Activated CD8-positive, alpha-beta memory T cell treated with anti-CD3 and anti-CD28 coated beads, Interleukin-2, amount 50 U/mL, for 48 hours (primary cell): ENCODE measurements at places on chromosomes 3 and 15.

DNA sequence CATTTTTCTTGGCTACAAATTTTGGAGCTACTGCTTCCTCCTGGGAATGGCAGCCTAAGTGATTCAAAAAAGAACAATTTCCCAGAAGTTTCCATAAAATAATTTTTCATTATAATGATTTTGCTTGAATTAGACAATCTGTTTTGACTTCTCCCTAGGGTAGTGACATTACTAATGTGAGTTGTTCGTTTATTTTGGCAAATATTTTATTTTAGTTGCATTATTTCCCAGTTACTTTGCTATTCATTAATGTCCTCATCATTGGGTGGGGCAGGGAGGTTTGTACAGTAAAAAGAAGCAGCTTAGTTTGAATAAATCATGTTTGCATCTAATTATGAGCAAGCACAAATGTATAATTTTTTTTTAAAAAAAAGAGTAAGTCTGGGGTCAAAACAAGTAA is 686.6 kb downstream of the ROBO2 start:
- DNase-seq, result no peak

DNA sequence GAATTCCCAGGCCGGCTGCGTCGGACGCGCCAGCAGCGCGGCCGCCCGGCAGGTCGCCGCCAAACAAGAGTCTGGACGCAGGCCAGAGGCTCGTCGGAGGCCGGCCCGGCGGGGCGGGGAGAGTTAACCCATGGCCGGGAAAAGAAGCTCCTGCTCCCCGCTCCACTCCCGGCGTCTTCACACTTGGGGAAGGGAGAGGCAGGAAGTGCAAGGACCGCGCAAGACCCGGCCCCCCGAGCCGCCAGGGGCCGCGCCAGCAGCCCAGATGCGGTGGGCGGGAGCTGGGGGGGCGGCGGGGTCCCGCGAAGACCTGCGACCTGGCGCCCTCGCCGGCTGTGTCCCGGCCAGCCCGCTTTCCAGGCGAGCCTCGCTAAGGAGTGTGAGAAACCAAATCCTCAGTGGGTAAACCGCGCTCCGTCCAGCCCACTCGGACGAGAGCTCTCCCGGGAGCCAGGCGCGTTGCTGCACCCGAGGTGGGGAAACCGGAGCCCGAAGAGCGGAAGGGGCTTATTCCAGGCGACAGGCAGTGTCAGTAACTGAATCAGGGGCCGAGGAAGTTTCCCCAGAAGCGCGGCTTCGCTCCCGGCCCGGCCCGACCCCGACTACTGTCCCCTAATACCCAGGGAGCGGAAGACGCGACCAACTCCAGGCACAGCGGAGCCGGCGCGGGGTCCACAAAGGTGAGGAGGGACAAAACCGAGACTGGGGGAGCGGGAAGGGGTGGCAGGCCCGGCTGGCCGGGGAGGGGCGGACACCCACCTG is 721 bp downstream of the ADAMTS7 start:
- peak; percentile 59 for DNase-seq

- DNase-seq, result no peak
Observed at GRCh38 chr3:63896332-63897030, 15.7 kb downstream of the SCAANT1 start.

DNA sequence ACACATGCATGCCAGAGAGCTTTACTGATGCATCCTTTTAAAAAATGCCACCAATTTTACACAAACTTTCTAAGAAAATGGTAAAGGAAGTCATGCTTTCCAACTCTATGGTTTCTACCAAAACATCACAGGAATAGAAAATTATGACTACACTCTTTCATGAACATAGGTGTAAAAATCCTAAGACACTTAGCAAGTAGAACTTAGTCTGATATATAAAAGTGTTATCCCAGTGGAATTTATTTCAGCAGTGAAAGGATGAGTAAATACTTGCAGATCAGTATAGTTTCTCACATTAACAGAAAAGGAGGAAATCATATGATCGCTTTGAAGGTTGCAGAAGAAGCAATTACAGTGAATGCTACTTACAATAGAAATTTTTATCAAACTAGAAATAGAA is 43.4 kb downstream of the MCTP2 start:
- DNase-seq, result no peak

DNA sequence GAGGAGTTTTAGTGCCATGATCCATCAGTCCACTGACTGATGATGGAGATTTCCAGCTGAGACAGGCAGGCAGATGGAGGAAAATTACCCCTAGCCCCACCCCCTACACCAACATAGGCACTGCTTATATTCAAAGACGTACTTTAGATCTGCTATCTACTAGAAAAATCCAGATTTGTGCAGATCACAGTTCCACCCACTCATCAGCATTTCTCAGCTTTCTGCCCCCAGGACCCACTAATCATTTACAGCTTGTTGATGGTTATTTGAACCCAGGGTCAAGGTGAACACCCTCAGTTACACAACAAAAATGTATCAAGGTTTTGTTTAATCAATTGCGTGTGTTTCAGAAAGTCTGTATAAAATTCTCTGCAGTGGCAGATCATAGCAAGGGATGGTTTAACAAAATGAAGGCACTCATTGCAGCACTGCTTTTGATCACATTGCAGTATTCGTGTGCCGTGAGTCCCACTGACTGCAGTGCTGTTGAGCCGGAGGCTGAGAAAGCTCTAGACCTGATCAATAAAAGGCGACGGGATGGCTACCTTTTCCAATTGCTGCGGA is at the start of gene HRG:
TSS of gene HRG (plus strand) at position 390 of the 564 bp plus-strand sequence. CDS start at position 408, 18 bp downstream.
- no peak for DNase-seq

DNA sequence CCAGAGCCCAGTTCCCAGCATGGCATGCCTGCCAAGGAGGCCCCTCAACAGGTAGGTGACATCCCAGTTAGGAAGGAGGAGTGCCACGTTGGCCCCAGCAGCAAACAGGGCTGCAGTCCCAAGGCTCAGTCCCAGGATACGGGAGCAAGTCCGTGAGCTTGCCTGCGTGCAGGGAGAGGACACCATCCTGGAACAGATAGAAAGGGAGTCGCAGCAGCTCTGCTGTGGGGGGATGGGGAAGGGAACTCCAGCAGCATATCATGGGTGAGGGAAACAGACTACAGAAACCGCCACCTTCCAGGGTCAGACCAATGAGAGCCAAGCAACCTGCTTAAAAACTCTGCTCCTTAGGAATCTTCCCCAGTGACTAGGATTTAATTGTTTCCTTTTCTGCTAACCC is 9.4 kb upstream of the DYNLT2B start:
- no peak for DNase-seq

DNA sequence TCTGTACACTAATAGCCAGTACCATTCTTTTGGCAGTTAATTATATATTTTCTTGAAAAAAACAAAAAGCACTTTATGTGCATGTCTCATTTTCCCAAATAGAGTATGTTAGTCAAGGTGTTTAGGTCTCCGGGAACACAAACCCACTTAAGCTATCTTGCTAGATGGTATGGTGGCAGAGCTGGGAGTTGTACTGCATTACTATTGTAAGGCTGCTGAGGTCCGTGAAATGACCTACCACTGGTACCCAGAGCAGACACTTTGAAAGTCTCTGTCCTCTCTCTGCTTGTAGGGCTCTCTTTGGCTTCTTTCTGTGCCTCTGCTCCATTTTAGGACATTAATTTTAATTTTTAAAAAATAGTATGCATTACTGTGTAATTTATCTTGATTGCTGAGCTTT is 8.8 kb downstream of the TMOD3 start:
- DNase-seq, result no peak

DNA sequence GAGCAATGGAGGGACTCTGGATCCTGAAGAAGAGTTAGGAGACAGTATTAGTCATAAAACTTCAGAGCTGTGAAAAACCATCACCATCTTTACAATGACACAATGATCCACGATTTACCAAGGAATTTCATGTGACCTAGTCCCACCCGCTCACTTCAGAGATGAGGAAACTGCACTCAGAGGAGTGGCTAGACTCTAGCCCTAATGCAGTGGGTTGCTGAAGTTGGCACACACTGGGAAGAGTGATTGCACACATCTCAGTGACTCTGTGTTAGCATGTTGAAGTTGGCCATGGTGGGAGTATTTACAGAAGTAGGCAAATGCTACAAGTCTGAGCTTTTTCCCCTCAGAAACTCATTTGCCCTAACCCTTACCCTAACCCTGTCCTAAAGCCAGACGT is 35.2 kb upstream of the SPATA12 start:
- no peak for DNase-seq

GRCh38 chr3:51982352-51982837 is 940 bp upstream of the ACY1 start:
- peak; percentile 66 for DNase-seq

- DNase-seq, result no peak
Observed at GRCh38 chr3:40753291-40753770, 228.6 kb downstream of the ZNF621 start.

GRCh38 chr3:131699001-131699400 is 196.2 kb upstream of the MRPL3 start:
- no peak for DNase-seq

DNA sequence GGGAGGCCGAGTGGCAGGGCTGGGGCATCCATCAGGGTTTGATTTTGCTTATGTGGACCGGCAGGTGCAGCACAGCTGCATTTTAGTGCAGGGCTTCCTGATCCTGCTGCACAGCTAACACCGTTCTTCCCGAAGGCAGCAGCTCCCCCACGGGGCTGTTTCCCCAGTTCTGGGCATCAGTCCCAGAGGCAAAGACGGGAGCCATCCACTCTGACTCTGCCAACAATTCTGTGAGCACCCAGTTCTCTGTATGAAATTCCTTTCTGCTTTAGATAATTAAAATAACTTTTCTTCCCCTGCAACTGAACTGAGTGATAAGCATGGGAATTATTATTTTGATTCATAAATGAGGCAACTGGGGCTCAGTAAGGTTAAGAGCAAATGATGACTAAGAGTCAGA is 262.9 kb upstream of the ATP10A start:
- no peak for DNase-seq

DNA sequence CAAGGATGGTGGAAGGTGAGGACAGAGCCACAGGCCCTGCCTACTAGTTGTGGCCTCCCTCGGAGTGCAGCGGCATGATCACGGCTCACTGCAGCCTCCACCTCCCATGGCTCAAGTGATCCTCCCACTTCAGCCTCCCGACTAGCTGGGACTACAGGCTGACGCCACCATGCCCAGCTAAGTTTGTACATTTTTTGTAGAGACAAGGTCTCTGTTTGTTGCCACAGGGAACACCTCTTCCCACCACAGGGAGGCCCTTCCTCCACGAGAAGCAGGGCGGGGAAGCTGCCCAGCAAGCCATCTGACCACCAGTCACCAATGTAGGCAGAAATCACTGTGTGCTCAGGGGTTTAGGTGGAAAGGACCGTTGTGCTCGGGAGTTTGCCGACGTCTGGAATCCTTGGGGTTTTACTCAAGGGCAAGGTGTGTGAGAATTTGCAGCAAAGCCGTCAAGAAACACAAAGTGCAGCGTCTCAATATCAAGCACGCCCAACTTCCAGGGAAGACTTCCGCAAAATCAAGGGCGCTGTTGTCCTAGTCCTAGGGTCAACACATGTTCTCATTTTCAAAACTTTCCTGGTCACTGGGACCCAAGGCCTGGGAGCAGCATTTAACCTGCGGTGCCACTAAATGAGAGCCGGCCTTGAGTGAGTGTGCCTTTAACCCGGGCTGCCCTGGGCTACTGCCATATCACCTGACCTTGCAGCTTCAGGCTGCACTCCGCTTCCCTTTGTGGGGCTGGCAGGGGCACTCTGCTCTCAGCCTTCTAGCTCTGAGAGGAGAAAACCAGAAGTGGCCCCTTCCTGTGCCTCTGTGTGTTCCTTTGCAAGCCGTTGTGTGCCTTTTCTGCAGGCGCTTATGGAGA is 65.7 kb downstream of the SLC12A8 start:
- no peak for DNase-seq

DNA sequence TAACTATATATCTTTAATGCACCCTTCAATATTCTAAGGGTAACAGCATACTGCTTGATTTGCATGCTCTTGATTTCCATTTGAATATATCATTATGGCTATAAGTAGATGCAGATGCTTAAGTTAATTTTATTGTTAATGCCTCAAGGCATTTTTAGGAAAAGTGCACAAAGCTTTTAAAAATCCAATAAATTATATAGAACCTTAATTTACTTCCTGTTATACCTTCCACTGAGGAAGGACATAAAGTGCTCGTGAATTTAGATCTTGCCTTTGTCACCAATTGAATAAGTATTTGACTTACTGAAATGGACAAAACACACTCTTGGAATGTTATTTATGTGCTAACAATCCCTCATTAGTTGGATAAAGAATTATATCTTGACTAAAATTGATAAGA is 276.7 kb upstream of the CCDC54 start:
- DNase-seq, result no peak

GRCh38 chr15:101444015-101444414 is 45.5 kb downstream of the PCSK6 start:
- DNase-seq, result no peak

GRCh38 chr15:91075739-91076138 is 24.3 kb upstream of the SV2B start:
- no peak for DNase-seq

GRCh38 chr3:9476935-9477334 is 76.7 kb downstream of the LHFPL4 start:
- no peak for DNase-seq

- no peak for DNase-seq
Observed at GRCh38 chr15:60883691-60884640, 345.1 kb downstream of the RORA start.

DNA sequence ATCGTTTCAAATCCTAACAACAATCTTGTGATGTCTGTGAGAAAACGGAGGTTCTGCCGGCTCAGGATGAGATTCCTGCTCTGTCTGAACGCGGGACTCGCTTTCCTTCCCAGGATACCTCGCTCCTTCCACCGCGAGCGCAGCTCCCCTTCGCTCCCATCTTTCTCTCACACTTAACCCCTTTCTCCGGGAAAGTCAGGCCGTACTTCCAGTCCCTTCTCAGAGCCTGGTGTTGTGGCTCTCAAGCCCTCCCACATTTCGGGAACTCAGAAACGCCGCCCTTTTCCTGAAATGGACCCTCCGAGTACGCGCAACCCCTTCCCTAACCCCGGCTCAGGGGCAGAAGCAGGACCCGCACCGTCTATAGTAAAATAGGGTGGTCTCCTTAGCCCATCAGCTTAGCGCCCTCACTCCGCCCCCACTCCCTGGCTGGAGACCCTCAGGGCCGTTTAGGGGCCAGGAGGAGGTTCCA is 378 bp upstream of the FEM1B start:
- no peak for DNase-seq

GRCh38 chr3:120402257-120402656 is 48.5 kb downstream of the FSTL1 start:
- DNase-seq, result no peak

- peak; percentile 20 for DNase-seq
Observed at GRCh38 chr15:25763331-25763751, 99.8 kb downstream of the ATP10A start.
